ENCODE measurements at places on chromosomes 7 and 10.

DNA sequence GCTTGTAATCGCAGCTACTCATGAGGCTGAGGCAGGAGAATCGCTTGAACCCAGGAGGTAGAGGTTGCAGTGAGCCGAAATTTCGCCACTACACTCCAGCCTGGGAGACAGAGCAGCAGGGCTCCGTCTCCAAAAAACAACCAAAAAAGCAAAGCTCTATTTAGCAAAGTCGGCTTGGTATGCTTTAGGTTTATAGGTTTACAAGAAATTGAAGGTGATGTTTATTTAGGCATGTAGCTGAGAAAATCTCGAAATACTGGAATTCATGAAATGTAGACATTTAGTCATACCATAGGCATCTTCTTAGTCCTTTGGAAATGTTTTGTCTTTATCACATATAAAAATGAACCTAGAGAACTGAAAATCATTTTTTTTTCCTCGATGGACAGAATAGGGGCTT, 453.8 kb upstream of the ANKRD30A start:
- no peak for DNase-seq

- DNase-seq = no peak
Measured at GRCh38 chr10:71468363-71469094, 71.8 kb downstream of the CDH23 start.

- no peak for DNase-seq
Measured at GRCh38 chr10:9060314-9060713, 1005.8 kb downstream of the GATA3 start.

- no peak for DNase-seq
Measured at GRCh38 chr10:62527019-62527827, 153.1 kb downstream of the ZNF365 start.

DNA sequence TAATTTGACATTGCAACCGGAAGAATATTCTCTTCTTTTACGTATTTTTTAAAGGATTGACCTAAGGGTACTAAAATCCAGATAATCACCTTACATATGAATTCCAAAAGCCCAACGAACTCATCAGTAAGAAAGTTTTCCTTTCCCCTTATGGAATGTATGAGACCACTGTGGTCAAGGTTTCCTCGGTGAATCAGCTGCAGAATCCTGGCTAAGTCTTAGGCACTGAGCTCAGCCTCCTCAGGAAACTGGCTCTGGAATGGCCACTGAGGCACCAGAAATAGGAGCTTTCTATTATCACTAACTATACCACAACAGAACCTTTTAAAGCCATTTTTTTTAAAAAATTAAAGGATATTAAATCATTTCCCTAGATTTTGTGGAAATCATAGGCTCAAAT, 21.0 kb downstream of the SVIL start:
- no peak for DNase-seq

- DNase-seq = no peak
Measured at GRCh38 chr7:1851721-1852516, 181.8 kb downstream of the ELFN1 start.

GRCh38 chr7:101634196-101634717, 5.2 kb upstream of the MYL10 start:
- no peak for DNase-seq

- DNase-seq = no peak
Measured at GRCh38 chr10:97378933-97379921, 21.9 kb downstream of the RRP12 start.

DNA sequence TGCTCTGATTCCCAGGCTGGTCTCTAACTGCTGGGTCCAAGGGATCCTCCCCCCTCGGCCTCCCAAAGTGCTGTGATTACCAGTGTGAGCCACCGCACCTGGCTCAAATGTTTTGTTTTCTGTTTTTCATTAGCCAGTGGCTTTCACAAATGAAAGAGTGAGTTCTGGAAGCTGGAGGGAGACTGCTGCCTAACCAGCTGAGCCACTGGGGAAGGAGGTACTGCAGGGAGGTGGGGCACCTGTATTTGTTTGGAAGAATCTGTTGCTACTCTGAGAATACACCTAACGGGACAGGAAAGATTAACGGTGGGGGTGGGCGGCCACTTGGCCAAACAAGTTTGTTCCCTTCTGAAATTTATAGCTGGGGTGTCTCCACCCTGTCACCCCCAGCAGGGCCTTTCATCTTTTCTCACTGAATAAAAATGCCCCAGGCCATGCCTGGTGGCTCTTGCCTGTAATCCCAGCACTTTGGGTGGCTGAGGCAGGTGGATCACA, 4.7 kb downstream of the STOX1 start:
- no peak for DNase-seq

DNA sequence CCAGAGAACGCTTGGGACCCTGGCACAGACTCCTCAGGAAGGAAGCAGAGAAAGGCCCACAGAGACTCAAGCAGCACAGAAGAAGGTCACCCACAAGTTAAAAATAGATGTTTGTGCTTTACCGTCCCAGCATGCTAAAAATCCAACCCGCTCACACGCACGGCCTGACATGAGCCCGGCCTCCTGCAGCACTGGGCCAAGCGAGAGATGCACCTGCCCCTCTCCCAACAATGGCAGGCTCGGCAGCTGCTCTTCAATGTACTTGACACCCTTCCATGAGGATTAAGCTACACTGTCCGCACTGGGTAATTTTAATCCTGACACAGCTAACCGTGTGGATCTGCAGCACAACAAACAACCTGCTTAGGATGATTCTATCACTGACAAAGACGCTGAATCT, 9.3 kb downstream of the DIP2C start:
- no peak for DNase-seq

DNA sequence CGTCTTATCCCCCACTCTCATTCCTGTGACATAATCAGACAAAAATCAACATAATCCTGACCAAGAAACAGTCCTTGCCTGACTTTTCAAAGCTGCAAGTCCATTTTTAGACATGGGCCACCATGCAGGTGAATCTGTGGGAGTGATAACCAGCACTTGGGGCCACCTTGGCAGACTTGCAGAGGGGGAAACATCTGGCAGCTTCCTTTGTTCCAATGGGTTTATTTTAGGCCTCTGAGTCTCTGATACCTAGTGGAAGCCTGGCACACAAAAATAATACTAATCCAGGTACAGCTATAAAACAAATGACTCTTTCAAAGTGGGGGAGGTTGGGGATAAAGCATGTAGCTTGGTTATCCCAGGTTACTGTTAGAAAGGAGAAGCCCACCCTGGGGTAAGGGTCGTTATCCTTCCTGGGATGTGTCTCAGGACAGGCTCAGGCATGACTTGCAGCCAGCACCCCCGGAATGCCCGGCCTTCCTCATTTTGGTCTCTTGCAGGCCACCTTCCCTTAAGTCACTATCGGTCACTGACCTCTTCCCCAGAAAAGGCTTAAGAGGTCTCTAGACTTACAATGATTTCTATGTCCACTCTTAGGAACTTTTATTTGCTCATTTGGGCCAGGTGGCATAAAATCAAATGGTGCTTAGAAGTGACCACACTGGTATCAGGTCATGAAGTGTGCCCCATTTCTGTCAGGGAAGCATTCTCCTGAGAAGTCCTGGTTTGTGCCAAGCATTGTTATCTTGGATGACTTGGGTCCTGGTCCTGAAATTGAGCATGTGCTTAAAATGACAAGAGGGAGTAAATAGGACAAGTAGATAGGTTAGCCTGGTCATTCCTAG, 37.6 kb downstream of the EEPD1 start:
- no peak for DNase-seq
